ENCODE measurements at places on chromosomes 1 and 21. TPM values are rescaled to one million over a fixed set of nuclear protein-coding genes. Genes with fewer than 3 reads are reported as not detected.

DNA sequence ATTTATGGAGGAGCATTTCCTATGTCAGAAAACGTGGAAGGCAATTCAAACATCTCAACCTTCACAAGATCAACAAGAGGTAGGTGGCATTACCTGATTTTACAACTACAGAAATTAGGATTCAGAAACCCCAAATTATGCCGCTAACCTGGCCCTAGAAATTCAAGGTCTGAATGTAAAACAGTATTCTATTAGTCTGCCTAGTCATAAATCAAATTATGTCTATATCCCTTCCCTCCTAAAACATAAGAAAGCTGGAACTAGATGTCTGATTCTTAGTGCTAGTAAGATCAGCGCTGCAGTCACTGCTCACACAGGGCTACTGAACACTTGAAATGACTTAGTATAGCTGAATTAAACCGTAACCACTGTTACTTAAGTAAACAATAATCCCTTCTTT, 1.4 kb downstream of the TOMM20 start:
- H3K27ac ChIP-seq = peak overlapping the region; percentile 97
- no peaks in the 10 kb centered on the region for H3K27me3 ChIP-seq
- peaks cover 12% of the 10 kb centered on the region for H3K4me1 ChIP-seq
- peak overlapping the region; percentile 97 for H3K4me3 ChIP-seq

DNA sequence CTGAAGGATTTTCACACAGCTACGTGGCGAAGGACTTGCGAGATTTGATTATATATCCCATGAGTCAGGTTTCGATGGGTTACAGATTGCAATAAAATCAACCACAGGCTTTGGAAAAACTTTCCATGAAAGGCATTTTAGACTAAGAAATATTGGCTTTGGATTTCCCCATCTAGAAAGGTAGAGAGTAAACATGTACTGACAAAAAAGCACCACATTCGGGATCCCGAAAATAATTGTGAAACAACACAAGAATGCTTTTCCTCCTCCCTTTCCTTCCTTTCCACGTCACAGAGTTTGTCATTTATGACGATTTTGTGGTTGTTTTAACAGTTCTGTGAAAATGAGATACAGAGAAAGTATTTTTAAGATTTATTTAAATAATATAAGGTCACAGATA, 38.5 kb downstream of the TGFB2 start:
- H3K4me1 ChIP-seq = peaks cover 81% of the 10 kb centered on the region
- no peak overlapping the region for H3K4me3 ChIP-seq
- H3K27ac ChIP-seq = peak overlapping the region; percentile 100
- H3K36me3 ChIP-seq = no peaks in the 10 kb centered on the region
- DNase-seq = no peak
- H3K27me3 ChIP-seq = no peaks in the 10 kb centered on the region

NBPF6 gene
- total RNA-seq = not detected

GPR25 gene
- not detected for total RNA-seq

All from Panc1 (cell line).